ENCODE measurements at places on chromosomes 2 and 18.

DNA sequence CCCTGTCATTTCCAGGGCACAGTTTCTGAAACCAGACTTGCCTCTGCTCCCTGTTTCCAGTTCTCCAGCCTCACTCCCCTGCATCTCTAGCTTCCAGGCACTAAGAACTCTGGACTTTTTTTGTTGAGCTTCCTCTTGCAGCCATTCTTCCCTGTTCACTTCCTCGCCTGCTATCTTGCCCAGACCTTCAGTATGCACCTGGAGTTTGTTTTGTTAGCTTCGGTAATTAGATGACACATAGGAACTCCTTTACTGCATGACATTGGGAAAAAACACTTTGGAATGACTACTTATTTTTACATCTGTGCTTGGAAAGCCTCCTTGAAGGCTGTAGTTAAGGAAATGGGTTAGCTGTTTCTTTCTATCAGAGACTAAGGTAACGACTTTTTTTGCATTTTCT, 35.2 kb downstream of the OTOF start:
- DNase-seq: no peak

GRCh38 chr2:119864318-119864717, 104.6 kb downstream of the PTPN4 start:
- DNase-seq: no peak

DNA sequence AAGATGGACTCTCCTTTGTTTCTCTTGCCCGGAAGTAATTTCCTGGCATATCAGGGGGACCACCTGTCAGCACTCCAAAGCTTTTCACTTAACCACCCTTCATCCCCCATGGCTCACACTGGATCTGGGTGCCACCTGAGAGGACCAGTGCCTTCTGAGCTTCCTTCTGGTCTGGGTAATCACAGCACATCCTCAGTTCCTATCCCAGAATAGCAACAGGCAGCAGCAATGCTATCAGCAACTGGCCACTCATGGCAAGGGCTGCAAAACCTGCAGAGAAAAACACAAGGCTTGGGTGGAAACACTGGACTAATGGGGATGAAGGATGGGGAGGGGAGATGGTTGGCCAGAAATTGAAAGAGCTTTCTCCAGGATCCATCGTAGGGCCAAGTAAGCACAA, 59.9 kb upstream of the STPG4 start:
- DNase-seq: no peak

GRCh38 chr2:147008481-147008880, 836.3 kb upstream of the ACVR2A start:
- no peak for DNase-seq

DNA sequence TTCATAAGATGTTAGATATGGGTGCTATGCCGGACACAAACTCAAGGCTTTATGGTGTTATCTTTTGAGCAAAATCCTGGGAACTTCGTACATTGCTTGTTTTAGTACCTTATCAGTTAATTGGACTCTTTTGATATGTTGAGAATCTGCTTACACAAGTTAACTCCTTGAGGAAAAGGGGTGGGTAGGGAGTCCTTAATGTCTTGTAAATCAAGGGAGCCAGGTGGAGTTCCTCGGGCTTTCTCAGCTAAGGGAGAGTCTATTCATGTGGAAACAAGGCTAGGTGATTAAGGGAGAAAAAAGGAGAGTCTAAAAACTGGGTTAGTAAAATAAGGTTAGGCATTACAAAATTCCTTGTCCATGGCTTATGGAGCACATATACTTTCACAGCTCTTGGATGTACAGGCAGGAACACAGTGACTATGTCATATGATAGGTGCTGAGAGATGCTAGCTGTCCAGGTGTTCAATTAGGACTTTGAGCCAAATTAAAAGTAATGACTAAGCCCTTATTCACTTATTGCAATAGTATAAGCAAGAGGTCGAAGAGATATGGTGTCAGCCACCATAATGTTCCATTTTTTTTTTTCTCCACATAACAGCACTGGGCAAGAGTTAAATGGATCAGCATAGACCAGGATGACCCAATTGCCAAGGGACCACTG, 59.5 kb upstream of the DYNAP start:
- DNase-seq: no peak

DNA sequence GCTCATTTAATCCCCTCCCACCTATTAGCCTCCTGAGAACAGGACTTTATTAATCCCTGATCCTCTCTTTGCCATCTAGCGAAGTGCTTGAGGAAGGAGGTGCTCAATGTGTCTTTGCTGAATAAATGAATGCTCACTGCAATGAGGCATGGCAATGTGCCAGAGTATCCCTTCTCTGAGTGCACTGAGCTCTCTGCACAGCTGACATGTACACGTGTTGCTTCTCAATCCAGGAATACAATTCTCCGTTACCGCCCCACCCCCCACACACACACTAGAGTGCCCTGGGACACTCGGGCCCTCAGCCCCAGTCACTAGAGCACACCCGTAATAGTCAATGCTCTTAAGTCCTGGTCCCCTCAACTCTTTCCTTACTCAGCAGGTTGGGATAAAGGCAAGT, 41.4 kb downstream of the FAM178B start:
- DNase-seq: no peak

GRCh38 chr18:26503382-26503781, 45.0 kb downstream of the KCTD1 start:
- no peak for DNase-seq

DNA sequence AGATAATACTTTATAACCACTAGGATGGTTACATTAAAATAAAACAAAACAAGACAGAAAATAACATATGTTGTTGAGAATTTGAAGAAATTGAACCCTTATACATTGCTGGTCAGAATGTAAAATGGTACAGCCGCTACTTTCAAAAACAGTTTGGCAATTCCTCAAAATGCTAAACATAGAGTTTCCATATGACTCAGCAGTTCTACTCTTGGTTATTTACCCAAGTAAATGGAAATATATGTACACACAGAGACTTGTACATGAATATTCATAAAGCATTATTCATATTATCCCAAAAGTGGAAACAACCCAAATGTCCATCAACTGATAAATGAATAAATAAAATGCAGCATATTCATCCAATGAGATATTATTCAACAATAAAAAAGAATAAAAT, 92.5 kb upstream of the LRATD1 start:
- no peak for DNase-seq

DNA sequence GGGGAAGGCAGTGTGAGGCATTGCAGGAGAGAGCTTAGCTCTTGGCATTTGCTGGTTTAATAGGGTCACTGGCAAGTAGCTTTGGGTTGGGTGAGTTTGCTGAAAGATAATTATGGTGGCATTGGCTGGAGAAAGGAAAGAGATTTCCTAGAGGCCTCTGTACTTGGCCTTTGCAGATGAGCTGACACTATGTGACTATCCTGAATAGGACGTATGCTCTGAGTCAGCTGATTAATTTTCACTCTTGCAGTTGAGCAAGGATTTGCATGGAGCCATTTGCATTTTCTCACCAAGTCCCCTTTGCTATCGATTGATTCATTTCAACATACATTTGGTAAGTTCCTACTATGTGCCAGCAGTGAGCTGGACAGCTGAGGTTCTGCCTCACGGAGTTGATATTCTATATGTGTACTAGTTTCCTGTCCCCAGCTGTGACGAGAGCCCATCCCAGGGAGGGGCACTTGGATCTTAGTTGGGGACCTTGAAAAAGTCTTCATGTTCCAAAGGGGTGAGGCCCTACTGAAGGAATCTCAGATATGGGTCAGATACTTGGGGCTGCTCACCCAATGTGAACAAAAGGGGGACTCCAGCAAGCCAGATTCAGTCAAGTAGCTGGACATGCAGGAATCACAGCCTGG, 245.7 kb downstream of the LOXHD1 start:
- DNase-seq: no peak

GRCh38 chr2:216574046-216574445, 59.2 kb upstream of the IGFBP2 start:
- DNase-seq: no peak

- DNase-seq: no peak
Measured at GRCh38 chr2:174011796-174012195, 46.6 kb upstream of the SP3 start.

- no peak for DNase-seq
Measured at GRCh38 chr2:121309323-121309722, 24.3 kb upstream of the TFCP2L1 start.

DNA sequence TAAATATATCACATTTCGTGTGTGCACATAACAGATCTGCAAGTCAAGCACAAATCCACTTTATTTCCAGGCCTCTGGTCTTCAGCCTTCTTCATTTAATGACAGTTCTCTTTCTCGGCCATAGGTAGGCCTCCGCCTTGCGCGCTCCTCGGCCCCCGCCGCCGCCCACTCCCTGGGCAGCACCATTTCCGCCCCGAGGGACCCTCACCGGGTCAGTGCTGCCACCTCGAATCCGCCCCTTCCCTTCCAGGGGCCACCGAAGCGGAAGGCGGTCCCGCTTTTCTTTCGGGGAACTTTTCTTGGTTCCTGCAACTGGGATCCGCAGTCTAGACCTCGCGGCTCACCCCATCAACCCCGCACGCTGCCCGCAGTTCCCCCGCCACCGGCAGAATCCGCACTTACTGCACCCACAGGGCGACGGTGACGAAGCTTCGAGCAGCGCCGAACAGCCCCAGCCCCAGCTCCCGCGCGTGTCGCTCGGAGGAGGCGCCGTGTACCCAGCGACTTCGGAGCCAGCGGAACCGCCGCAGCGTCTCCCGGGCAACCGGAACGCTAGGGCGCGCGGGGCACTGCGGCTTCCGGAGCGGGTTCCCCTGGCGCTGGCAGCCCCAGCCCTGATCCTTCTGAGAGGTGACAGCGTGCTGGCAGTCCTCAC, at the start of gene CDKL4:
CDKL4 (minus strand) TSS at position 502 of the 655 bp plus-strand sequence.
- DNase-seq: no peak

All from GM12891 (cell line).